ENCODE measurements at places on chromosomes 2 and 18.
A peak's percentile ranks its signal among the peaks of the same experiment; 100 is the strongest.

DNA sequence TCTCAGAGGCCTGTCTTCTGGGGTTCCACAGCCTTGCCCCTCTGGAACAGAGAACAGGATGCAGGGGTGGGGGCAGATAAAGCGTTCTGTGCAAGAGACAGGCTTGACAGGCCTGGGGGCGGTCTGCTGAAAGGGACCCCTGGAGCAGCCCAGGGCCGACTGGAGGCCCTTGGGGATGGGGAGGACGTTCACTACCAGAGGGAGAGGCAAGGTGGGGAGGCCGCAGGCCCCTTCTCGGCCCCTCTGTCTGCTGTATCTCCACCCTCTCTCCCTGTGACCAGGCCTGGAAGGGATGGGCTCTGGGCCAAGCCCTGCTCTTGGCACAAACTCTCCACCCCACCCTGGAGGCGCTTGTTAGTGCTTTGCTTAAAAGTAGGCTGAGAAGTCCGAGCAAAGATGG is 27.3 kb upstream of the INHBB start:
- no peak for DNase-seq

GRCh38 chr2:32946314-32947075 is at the start of gene LTBP1:
Gene LTBP1, plus strand, starts transcription at chr2:32946953. Its CDS starts 372 bp downstream, at chr2:32947325.
- peak; percentile 3 for DNase-seq

DNA sequence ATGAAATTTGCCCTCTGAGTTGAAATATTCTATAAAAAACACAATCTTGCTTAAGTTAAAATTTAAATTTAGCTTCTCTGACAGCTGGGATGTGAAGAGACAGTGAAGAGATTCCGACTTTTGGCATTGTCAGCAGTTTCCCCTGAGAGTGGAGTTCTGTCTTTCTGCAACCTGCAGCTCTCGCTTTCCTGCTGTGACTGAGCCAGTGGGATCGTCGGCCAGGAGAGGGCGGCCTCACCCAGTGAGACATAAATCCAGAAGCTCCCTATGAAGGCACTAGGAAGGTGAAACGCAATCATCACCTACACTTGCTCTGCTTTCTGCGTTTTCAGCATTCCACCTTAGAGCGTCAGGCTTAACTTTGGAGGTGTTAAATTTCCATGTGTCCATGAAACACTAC is 75.4 kb upstream of the HNMT start:
- DNase-seq = no peak

DNA sequence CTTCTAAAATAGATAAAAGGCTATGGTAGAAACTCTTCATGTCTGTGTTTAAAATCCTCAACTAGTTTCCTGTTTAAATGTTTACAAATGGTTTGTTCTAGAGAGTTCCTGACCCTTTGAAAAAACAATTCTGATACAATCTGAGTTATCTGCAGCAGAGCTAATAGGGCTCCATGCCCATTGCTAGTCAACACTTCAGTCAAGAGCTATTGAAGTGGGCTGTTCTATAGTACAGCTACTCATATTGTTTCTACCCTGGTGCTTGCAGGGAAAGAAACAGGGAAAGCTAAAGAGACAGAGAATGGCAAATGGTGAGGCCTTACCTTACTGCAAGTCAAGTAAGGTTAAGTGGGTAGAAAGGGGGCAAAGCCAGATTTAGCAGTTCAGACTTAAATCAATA is 112.3 kb upstream of the CAVIN2 start:
- no peak for DNase-seq

DNA sequence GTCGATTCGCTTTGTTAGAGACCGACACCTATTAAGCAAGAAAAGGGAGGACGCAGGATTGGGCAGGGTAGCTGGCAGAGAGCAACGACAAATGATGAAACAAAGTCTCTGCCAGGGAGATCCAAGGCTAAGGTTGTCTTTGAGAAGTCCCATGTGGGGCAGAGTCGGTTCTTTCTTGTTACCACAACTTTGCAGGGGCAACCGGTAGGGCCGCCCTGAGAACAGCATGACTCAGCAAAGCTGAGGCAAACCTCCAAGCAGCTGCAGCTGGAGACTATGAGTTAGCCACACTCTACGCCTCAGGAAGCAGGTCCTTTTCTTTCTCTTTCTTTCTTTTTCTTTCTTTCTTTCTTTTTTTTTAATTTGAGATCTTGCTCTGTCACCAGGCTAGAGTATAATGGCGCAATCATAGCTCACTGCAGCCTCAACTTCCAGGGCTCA is 452.3 kb upstream of the ID2 start:
- no peak for DNase-seq

DNA sequence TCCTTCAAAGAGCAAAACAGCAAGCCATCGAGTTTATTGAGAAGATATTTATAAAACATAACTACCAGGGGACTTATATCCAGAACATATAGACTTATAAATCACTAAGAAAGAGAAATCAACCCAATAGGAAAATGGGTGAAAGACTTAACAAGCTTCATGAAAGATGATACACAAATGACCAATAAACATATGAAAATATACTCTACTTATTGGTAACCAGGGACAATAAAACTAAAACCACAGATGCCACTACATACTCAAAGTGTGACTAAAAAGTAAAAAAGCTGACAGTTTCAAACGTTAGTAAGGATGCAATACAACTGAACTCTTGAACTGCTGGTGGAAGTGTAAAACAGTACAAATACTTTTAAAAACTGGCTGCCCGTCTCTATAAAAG is 154.3 kb downstream of the TMEM163 start:
- no peak for DNase-seq

DNA sequence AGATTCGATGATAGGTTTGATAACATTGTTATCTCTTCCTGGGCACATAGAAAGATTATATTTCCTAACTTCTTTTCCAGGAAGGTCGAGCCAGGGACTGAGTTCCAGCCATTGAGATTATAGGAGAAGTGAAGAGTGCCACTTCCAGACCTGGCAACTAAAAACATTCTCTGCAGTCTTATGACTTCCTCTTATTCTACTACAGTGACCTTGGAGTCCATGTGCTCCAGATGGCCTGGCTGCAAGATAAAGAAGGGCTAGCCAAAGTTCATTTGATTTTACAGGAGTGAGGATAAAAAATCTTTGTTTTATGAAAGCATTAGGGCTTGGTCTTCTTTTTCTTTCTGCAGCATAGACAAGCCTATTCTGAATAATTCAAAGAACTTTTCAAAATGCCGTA is 363.0 kb downstream of the FSIP2 start:
- no peak for DNase-seq

GRCh38 chr2:223102040-223102400 is 50.0 kb downstream of the KCNE4 start:
- DNase-seq = no peak

- DNase-seq = no peak
Observed at GRCh38 chr2:231294571-231295362, 96.3 kb downstream of the ARMC9 start.

All from stimulated activated naive CD4-positive, alpha-beta T cell (primary cell).